Stimulated activated CD4-positive, alpha-beta T cell treated with anti-CD3 and anti-CD28 coated beads, Interleukin-2, amount 100 ng/mL, for 48 hours (primary cell): ENCODE measurements at places on chromosomes 11 and 22.

GRCh38 chr11:80727315-80727714, 1286.5 kb upstream of the TENM4 start:
- DNase-seq = no peak

- no peak for DNase-seq
These were observed 134.1 kb downstream of the CCDC34 start for GRCh38 chr11:27228906-27229290.

- no peak for DNase-seq
These were observed 183.9 kb downstream of the EFCAB6 start for GRCh38 chr22:43628250-43628649.

- DNase-seq = no peak
These were observed 186.4 kb upstream of the ZBED5 start for GRCh38 chr11:11044137-11044855.

- no peak for DNase-seq
These were observed 499.3 kb upstream of the TENM4 start for GRCh38 chr11:79940165-79940564.
